ENCODE measurements at places on chromosomes 13 and 19.

- no peaks in the 10 kb centered on the region for H3K27me3 ChIP-seq
- no peak overlapping the region for H3K27ac ChIP-seq
- no peak overlapping the region for H3K4me3 ChIP-seq
- H3K4me1 ChIP-seq, result no peaks in the 10 kb centered on the region
These were observed 49.6 kb downstream of the MYO9B start for GRCh38 chr19:17125062-17125727.

GRCh38 chr19:19338082-19338481, 17.5 kb downstream of the MAU2 start:
- H3K4me1 ChIP-seq, result no peaks in the 10 kb centered on the region
- peaks cover 62% of the 10 kb centered on the region for H3K36me3 ChIP-seq
- no peak overlapping the region for H3K27ac ChIP-seq
- no peaks in the 10 kb centered on the region for H3K27me3 ChIP-seq
- H3K4me3 ChIP-seq, result no peak overlapping the region

GRCh38 chr13:112837371-112838037, 131.5 kb upstream of the MCF2L start:
- H3K27me3 ChIP-seq, result no peaks in the 10 kb centered on the region
- H3K36me3 ChIP-seq, result peaks cover 12% of the 10 kb centered on the region
- H3K4me1 ChIP-seq, result no peaks in the 10 kb centered on the region

DNA sequence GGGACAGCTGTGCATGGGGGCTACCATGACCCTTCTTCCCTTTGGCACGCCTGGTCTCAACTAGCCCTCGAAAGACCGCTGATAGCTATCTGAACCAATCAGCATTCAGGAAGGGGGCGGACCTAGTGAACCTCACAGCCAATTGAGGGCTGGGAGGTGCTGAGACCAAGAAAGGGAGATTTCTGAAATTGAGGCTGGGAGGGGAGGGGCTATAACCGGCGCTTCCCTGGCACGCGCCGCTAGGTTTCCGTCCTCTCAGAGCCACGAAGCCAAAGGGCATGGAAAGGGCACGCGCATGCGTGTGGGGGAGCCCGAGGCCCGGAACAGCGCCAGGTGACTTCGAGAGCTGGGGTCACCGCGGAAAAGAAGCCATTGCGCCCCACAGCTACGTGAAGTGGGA, 4.2 kb upstream of the PAFAH1B3 start:
- H3K4me3 ChIP-seq, result no peak overlapping the region
- peaks cover 1% of the 10 kb centered on the region for H3K4me1 ChIP-seq
- DNase-seq, result no peak
- H3K27ac ChIP-seq, result no peak overlapping the region

- no peak overlapping the region for H3K27ac ChIP-seq
- no peaks in the 10 kb centered on the region for H3K4me1 ChIP-seq
- no peaks in the 10 kb centered on the region for H3K36me3 ChIP-seq
- no peaks in the 10 kb centered on the region for H3K27me3 ChIP-seq
- no peak for DNase-seq
These were observed 1366.6 kb upstream of the MIR17HG start for GRCh38 chr13:89980896-89981295.

DNA sequence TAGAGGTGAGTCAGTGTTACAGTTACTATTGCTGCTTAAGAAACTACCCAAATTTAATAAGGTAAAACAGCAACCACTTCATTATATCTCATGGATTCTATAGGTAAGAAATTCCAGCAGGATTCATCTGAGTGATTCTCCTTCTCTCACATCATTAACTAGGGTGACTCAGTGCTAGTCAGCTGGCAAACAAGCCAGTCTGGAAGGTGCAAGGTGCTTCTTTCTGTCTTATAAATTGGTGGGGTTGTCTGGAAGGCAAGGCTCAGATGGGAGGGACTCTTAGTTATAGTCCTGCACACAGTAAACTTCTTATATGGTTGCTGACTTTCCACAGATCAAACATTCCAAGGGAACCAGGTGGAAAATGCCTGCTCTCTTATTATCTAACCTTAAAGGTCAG, 484.5 kb downstream of the GPC5 start:
- no peak overlapping the region for H3K27ac ChIP-seq
- no peak overlapping the region for H3K4me3 ChIP-seq
- DNase-seq, result no peak
- no peaks in the 10 kb centered on the region for H3K4me1 ChIP-seq
- no peaks in the 10 kb centered on the region for H3K36me3 ChIP-seq

DNA sequence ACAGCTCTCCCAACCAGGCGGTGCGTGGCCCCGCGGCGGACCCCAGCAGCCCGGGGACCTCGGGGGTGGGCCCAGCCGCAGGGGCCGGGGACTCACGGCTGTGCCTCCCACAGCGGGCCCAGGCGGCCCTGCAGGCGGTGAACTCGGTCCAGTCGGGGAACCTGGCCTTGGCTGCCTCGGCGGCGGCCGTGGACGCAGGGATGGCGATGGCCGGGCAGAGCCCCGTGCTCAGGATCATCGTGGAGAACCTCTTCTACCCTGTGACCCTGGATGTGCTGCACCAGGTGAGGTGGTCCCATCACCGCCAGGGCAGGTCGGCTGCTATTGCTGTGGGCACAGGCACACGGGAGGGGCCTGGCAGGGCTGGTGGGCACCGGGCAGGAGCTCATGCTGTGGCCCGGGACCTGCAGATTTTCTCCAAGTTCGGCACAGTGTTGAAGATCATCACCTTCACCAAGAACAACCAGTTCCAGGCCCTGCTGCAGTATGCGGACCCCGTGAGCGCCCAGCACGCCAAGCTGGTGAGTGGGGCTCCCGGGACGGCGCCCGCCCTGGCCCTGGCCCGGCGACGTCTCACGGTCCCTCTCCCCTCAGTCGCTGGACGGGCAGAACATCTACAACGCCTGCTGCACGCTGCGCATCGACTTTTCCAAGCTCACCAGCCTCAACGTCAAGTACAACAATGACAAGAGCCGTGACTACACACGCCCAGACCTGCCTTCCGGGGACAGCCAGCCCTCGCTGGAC, 7.3 kb downstream of the PTBP1 start:
- H3K27ac ChIP-seq, result no peak overlapping the region
- H3K27me3 ChIP-seq, result no peaks in the 10 kb centered on the region
- peaks cover 56% of the 10 kb centered on the region for H3K36me3 ChIP-seq
- DNase-seq, result no peak
- peaks cover 25% of the 10 kb centered on the region for H3K4me1 ChIP-seq

DNA sequence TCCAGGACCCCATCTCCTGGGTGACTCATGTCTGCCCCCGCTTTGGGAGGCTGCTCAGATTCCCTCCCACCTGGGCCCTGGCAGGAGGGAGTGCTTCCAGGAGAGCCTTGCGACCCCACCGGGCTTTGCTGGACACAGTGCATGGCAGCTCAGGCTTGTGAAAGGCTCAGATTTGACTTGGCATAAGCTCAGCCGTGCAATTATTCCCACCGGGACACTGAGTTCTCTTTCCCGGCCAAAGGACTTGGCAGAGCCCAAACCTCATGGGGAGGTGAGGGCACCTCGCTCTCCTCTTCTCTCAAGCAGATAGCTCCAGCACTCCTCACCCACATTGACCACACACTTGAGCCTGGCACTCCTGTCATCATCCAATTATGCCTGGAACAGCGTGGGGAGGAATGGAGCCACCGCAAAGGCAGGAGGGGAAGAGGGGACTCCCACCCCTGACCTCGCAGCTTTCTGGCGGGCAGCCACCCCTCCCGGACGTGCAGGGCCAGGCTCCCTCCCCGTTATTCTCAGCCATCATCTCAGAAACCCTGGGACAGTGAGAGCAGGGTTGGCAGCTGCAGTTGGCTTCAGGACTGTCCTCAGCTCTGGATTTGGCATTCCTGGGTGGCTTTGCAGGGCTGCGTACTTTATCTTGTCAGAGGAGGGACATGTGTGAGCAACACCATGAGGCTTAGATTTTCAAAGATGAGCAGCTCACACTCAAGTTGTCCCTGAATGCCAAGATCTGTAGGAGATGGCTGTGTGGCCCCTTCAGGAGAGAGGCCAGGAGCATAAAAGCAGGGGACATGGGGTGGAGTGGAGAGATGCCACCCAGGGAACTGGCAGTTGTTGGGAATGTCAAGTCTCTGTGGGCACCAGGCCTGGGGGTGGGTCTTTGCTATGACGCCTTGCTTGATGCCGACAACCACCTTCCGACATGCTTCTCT, 306.2 kb downstream of the TEX29 start:
- DNase-seq, result no peak
- H3K27ac ChIP-seq, result no peak overlapping the region
- H3K27me3 ChIP-seq, result no peaks in the 10 kb centered on the region

- DNase-seq, result no peak
- H3K4me1 ChIP-seq, result peaks cover 12% of the 10 kb centered on the region
- H3K27ac ChIP-seq, result peak overlapping the region; percentile 42
- no peaks in the 10 kb centered on the region for H3K27me3 ChIP-seq
These were observed 95.0 kb downstream of the ZNF737 start for GRCh38 chr19:20470345-20471135.

DNA sequence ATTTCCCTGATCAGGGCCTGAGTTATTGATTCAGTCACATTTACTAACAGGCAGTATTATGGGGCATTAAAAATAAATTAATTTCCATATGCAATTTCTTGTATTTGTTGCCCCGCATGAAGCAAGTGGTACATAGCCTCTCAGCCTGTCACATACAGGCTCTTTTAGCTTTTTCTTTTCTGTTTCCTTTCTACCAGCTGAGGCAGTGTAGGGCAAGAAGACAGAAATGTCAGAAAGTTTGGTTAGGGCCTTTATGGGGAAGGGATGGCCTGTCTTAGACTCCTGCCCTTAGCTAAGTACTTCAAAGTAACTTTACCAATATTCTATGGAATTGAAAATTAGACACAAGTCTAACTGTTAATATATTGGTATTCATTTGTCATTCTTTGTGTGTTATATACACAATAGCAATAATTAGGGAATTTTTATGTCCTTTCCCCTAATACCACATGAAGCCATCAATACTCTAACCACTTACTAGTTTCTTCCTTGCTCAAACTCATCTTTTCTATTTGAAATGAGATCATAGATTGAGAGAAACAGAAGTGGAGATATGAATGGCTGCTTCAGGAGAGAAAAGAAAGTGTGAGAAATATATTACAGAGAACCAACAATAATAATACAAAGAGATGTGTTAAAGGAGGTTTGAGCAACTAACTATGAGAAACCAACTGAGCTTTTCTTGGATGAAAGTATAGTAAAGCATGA, 669.6 kb downstream of the PCDH17 start:
- H3K4me3 ChIP-seq, result no peak overlapping the region
- H3K36me3 ChIP-seq, result no peaks in the 10 kb centered on the region
- H3K4me1 ChIP-seq, result no peaks in the 10 kb centered on the region
- H3K27me3 ChIP-seq, result no peaks in the 10 kb centered on the region
- no peak for DNase-seq
- H3K27ac ChIP-seq, result no peak overlapping the region

- H3K4me1 ChIP-seq, result peaks cover 11% of the 10 kb centered on the region
- H3K27me3 ChIP-seq, result peaks cover 3% of the 10 kb centered on the region
- no peak overlapping the region for H3K4me3 ChIP-seq
- no peak for DNase-seq
- no peaks in the 10 kb centered on the region for H3K36me3 ChIP-seq
- no peak overlapping the region for H3K27ac ChIP-seq
These were observed 26.1 kb upstream of the SEMA6B start for GRCh38 chr19:4585556-4585955.

DNA sequence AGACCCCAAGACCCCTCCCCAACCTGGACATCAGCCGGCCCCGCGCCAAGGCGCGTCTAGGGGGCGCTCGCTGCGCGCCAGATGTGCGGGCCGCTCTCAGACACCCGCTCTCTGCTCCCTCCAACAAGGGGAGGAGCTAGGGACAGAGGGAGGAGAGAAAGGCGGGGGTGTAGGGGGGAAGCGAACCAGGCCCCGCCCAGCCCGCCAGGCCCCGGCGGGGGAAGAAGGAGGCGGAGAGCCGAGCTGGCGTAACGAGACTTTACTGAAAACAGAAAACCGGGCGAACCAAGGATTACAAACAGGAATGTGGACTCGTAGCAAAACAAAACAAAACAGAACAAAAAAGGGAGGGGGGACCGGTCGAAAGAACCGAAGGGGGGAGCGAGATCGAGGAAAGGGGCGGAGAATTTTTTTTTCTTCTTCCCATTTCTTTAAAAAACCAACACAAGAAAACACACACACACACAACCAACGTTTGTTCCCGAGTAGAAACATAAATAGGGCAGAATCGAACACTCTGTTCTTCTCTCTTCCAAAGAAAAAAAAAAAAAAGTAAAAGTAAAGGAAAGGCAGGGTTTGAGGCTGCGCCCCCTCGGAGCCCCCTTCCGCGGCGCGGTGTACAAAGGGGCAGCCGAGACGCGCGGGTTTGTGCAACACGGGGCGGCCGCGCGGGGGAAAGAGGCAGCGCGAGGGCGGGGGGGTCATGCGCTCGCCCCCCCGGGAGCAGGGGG, 1.7 kb downstream of the JUND start:
- H3K36me3 ChIP-seq, result peaks cover 18% of the 10 kb centered on the region
- peak overlapping the region; percentile 100 for H3K27ac ChIP-seq
- no peaks in the 10 kb centered on the region for H3K27me3 ChIP-seq
- peak; percentile 94 for DNase-seq
- H3K4me1 ChIP-seq, result peaks cover 52% of the 10 kb centered on the region

DNA sequence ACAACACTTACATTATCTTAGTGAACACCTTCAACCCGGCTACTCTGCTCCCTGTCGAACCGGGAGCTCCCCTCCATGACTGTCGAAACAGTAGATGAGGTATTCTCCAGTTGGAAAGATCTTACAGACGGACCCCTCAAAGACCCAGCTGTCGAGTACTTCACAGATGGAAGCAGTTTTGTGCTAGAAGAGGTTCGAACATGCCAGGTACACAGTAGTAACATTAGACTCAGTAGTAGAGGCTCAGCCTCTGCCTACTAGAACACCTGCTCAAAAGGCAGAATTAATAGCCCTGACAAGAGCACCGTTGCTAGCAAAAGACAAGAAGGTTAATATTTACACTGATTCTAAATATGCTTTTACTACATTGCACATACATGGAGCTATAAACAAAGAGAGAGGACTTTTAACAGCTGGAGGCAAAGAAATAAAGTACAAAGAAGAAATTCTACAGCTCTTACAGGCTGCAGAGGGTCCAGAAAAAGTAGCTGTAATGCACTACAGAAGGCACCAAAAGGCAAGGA, 13.6 kb upstream of the SLC15A1 start:
- no peaks in the 10 kb centered on the region for H3K36me3 ChIP-seq
- H3K4me3 ChIP-seq, result no peak overlapping the region
- H3K4me1 ChIP-seq, result no peaks in the 10 kb centered on the region
- no peak overlapping the region for H3K27ac ChIP-seq
- no peak for DNase-seq
- H3K27me3 ChIP-seq, result no peaks in the 10 kb centered on the region

GRCh38 chr13:51742031-51742430, 61.9 kb downstream of the DHRS12 start:
- no peak overlapping the region for H3K4me3 ChIP-seq
- DNase-seq, result no peak
- H3K27ac ChIP-seq, result no peak overlapping the region
- H3K4me1 ChIP-seq, result peaks cover 13% of the 10 kb centered on the region

- DNase-seq, result no peak
- peak overlapping the region; percentile 32 for H3K27ac ChIP-seq
- H3K36me3 ChIP-seq, result no peaks in the 10 kb centered on the region
- no peaks in the 10 kb centered on the region for H3K27me3 ChIP-seq
These were observed 5.3 kb upstream of the TLE5 start for GRCh38 chr19:3067563-3067962.

DNA sequence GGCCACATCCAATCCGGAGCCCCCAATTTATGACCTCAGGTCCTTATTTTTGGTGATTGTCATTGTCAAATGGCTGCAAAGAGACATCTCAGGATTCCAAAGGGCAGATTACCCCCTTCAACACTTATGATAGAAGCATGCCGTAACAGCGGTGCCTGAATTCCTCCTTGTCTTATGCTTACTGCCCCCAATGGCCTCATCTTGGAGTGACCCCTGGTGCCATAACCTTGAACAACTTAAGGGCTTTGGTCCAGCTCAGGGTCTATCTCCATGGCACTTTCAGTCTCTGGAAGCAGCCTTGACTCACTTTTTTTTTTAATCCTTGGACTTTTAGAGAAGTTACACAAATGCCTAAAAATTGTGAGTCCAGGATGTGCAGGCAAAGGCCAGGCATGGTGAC, 171.6 kb upstream of the ZNF507 start:
- no peaks in the 10 kb centered on the region for H3K27me3 ChIP-seq
- no peak overlapping the region for H3K4me3 ChIP-seq
- H3K4me1 ChIP-seq, result no peaks in the 10 kb centered on the region

Measured in pancreas (tissue), 10 donors.